HT1080 (cell line): ENCODE measurements at places on chromosomes 2 and 18.

DNA sequence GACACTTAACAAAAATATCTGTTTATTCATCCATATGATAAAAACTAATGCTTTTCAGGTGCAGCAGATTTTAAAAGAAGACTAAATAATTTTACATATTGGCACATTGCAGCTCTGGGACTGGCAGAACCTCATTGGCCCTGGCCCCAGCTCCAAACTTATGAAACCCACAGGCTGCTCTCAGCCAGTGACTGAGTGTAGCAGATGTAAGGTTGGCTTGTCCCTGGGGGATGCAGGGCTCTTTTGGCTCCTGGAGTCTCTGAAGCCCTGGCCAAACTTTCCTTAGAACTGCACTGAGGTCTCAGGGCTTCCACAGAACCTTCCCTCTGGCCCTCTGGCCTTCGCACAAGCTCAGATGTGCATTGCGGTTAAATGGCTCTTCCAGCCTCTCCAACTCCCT lies 725.0 kb upstream of the SOX11 start:
- no peak for DNase-seq

DNA sequence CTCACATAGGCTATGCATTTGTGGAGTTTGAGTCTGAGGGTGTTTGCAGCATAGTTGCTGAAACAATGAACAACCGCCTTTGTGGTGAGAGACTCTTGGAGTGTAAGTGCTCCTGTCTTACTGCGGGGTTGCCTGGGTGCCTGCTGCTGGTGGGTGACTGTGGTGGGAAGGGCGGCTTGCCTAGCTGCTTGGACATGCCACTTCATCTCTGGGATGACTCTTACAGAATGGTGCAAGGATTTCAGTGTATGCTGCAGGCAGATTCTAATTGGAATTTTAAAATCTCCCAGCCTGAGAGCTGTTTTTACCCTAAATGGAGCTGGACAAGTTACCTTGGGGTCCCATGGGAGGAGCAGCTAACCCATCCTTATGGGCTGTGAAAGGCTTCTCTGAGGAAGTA lies 50.1 kb downstream of the CYP27C1 start:
- DNase-seq = no peak

GRCh38 chr2:130830538-130830937 lies 6.2 kb upstream of the ARHGEF4 start:
- no peak for DNase-seq

DNA sequence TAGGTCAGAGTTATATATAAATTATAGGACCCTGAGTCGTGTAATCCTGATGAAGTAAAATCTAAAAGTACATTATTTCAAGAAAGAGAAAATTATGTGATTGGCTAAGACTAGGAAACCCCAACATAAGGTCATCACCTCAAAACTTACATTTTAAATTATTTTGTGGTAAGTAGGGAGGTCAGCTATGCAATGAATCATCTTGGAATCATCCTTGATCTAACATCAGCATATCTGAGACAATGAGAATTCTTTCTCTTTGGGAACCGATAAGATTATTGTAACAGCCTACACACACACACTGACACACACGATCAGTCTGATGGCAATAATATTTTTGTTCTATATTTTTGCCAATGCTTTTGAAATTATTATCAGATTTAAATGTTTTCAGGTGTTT lies 904.8 kb upstream of the CHAC2 start:
- peak; percentile 57 for DNase-seq

DNA sequence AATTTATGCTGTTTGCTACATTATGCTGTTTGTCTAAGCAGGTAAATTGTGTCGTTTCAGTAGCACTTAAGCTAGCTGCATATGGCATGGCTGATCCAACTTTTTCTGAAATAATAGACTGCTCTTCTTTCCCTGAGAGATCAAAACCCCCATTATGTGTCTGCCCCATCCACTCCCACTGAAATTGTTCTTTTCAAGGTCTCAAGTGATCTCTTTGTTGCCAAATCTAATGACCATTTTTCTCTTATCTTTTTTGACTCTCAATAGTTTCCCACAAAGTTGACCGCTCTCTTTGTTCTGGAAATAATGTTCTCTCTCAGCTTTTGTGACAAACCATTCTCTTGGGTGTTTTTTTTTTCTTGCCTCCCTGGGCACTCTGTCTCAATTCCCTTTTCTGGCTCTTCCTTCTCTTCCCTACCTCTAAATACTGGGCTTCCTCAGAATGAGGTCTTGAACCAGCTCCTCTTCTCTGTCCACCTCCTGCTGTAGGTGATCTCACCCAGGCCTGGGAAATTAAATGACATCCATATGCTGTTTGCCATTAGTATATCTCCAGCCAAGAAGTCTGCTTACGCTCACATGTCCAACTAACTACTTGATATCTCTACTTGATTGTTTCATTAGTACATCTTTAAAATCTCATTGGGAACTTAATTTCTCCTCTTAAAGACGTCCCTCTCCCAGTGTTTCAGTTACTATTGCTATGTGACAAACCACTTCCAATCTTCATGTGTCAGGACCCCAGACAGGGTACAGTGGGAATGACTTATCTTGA lies 107.3 kb upstream of the TLK1 start:
- DNase-seq = no peak
